ENCODE measurements at places on chromosomes 7 and 10.
A peak's percentile ranks its signal among the peaks of the same experiment; 100 is the strongest.

GRCh38 chr10:77681839-77682238 lies 44.2 kb upstream of the KCNMA1 start:
- no peaks in the 10 kb centered on the region for H3K36me3 ChIP-seq
- H3K27ac ChIP-seq = no peak overlapping the region
- no peaks in the 10 kb centered on the region for H3K27me3 ChIP-seq

GRCh38 chr7:158809596-158809995 lies 19.7 kb downstream of the ESYT2 start:
- H3K4me3 ChIP-seq = no peak overlapping the region
- no peak for DNase-seq
- no peaks in the 10 kb centered on the region for H3K27me3 ChIP-seq
- no peaks in the 10 kb centered on the region for H3K36me3 ChIP-seq
- peaks cover 7% of the 10 kb centered on the region for H3K4me1 ChIP-seq

DNA sequence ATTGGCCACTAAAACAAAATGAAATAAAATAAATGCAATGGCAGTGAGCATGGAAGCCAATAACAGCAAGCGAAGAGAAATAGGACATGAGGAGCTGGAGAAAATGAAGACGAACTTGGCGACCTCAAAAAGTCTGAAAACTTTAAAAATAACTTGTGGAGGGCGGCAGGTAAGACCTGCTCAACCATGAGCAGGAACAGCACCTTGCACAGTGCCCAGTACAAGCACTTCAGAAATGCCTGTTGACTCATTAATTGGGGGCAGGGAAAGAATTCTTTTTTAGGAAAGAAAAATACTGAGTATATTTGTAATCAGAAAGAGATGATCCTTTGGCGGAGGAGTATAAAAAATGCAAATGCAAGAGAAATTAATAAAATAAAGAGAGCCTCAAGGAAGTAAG lies 78.0 kb downstream of the XPNPEP1 start:
- no peak overlapping the region for H3K4me3 ChIP-seq
- no peaks in the 10 kb centered on the region for H3K4me1 ChIP-seq
- H3K27me3 ChIP-seq = no peaks in the 10 kb centered on the region

DNA sequence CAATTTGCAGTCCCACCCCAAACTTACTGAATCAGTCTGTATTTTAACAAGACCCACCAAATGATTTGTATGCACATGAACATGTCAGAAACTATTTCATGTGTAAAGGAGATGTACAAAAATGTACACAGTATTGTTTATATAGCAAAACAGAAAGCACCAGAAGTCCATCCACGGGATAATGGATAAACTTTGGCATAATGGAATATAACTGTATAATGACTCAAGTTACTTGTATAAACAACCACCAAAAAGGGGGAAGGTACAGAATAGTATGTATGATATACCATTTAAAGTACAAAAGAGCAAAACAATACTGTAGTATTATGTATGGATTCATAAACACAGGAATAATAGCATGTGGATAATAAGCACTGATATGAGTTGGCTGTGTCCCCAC lies 22.4 kb downstream of the NUP42 start:
- H3K27ac ChIP-seq = no peak overlapping the region
- H3K36me3 ChIP-seq = no peaks in the 10 kb centered on the region
- no peak overlapping the region for H3K4me3 ChIP-seq
- no peak for DNase-seq

DNA sequence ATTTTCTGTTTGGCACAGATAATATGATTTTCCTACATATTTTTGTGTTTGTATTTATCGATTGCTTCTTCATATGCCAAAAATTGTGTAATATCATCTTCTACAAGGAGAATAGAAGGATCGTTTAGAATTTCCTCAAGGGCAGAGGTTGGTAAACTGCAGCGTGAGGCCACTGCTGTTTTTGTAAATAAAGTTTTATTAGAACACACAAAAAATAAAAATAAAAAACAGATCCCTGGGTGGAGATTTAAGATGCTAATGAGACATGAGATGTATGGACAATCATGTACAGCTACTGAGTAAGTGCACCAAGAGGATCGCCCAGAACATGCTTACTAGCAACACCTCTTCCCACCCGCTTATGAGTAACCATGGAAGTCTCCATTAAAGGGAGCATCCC lies 9.6 kb downstream of the LYZL2 start:
- no peak overlapping the region for H3K4me3 ChIP-seq
- no peak for DNase-seq
- H3K4me1 ChIP-seq = no peaks in the 10 kb centered on the region
- no peak overlapping the region for H3K27ac ChIP-seq
- no peaks in the 10 kb centered on the region for H3K27me3 ChIP-seq
- H3K36me3 ChIP-seq = no peaks in the 10 kb centered on the region

- no peaks in the 10 kb centered on the region for H3K4me1 ChIP-seq
- H3K36me3 ChIP-seq = no peaks in the 10 kb centered on the region
- no peak overlapping the region for H3K27ac ChIP-seq
- H3K27me3 ChIP-seq = no peaks in the 10 kb centered on the region
- no peak for DNase-seq
These were observed 48.0 kb upstream of the SP8 start for GRCh38 chr7:20834656-20835055.

- H3K4me3 ChIP-seq = no peak overlapping the region
- no peak for DNase-seq
These were observed 122.3 kb upstream of the NEBL start for GRCh38 chr10:21019436-21019835.

DNA sequence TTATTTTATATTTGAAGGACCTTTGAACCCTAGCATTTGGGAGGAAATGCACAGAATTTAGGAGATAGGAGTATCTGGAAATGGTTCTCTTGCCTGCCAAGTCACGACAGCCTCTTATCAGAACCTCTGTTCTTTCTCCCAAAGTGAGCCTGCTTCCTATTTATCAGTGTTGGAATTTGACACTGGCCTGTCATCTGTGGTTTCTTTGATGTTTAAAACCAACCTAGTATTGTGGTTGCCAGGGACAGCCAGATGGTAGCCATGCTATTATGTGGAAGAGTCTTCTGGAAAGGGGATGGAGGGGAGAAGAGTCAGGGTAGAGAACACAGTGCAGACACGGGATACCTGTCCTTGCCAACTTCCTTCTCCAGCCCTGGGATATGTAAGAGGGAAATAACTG lies 21.1 kb downstream of the ZNF282 start:
- H3K4me1 ChIP-seq = no peaks in the 10 kb centered on the region
- no peak overlapping the region for H3K4me3 ChIP-seq
- DNase-seq = no peak
- H3K36me3 ChIP-seq = no peaks in the 10 kb centered on the region

GRCh38 chr10:59493017-59493416 lies 130.7 kb upstream of the FAM13C start:
- no peaks in the 10 kb centered on the region for H3K4me1 ChIP-seq
- H3K27me3 ChIP-seq = no peaks in the 10 kb centered on the region
- H3K4me3 ChIP-seq = no peak overlapping the region
- DNase-seq = no peak
- no peaks in the 10 kb centered on the region for H3K36me3 ChIP-seq

GRCh38 chr10:113060201-113061053 lies 110.4 kb downstream of the TCF7L2 start:
- H3K27ac ChIP-seq = peak overlapping the region; percentile 86
- H3K4me3 ChIP-seq = no peak overlapping the region
- no peaks in the 10 kb centered on the region for H3K27me3 ChIP-seq
- H3K36me3 ChIP-seq = no peaks in the 10 kb centered on the region
- peak; percentile 68 for DNase-seq
